T47D (cell line): ENCODE measurements at places on chromosomes 16 and 17.

DNA sequence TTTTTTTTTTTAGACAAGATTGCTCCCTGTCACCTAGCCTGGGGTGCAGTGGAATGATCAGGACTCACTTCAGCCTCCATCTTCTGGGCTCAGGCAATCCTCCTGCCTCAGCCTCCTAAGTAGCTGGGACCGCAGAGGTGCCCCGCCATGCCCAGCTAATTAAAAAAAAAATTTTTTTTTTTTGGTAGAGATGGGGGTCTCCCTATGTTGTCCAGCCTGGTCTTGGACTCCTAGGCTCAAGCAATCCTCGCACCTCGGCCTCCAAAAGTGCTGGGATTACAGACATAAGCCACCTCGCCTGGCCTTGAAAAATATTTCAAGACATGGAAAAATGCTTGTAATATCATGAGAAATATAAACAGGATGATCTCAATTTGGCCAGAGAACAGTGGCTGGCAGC lies 42.9 kb downstream of the HAPSTR1 start:
- no peak for DNase-seq

GRCh38 chr17:1150863-1151600 lies 28.7 kb downstream of the ABR start:
- no peak for DNase-seq

- no peak for DNase-seq
Measured at GRCh38 chr17:51814521-51814920, 344.0 kb downstream of the CA10 start.

DNA sequence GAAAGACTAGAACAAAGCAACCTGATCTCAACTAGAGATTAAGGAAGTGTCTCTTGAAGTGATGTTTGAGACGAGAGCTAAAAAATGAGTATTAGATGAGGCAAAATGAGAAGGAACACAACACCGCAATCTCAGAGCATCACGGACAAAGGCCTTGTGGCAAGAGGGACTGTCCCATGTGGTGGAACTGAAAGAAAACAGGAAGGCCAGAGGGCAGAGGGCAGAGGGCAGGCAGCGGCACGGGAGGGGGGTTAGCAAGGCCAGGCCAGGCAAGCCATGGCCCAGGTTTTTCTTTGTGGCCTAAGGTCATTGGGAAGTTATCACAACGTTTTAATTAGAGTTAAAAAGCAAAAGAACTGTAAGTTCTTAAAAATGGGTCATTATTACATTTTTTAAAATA lies 22.5 kb downstream of the RPA1 start:
- DNase-seq = no peak
